ENCODE measurements at places on chromosomes 16 and 17.

- DNase-seq = no peak
Observed at GRCh38 chr16:29951625-29952365, 10.1 kb upstream of the TMEM219 start.

DNA sequence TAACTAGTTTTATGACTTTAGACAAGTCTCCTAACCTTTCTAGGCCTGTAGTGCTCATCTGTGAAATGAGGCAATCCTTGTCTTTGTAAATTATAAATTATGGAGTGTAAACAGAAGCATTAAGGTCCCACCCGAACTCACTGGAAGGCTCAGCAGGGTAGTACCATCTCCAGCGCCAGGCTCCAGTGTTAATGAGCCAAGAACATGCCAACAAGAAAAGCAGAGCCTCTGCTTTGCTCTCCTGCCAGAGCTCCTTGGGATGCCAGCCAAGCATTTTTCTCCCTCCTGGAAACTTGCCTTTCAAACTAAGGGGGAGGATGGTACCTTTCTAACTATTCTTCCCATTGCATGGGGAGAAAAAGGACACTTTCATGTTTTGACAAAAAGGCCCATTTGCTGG is 14.9 kb downstream of the LIMD2 start:
- no peak for DNase-seq

GRCh38 chr17:50689251-50689650 is 18.5 kb downstream of the ANKRD40 start:
- no peak for DNase-seq

DNA sequence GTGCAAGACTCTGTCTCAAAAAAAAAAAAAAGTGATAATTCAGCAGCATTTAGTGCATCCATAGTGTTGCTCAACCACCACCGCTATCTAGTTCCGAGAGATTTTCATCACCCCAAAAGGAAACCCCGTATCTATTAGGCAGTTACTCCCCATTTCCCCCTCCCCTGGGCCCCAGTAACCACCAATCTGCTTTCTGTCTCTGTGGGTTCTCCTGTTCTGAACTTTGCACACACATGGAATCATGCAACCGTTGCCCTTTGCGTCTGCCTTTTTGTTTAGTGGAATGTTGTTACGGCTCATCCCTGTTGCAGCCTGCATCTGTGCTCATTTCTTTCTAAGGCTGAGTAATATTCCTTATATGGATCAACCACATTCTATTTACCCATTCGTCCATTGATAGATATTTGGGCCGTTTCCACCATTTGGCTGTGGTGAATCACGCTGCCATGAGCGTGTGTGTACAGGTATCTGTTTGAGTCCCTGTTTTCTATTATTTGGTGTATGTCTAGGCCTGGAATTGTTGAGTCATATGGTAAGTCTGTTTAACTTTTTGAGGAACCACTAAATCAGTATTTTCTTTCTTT is 8.7 kb upstream of the SYNGR2 start:
- DNase-seq = no peak

DNA sequence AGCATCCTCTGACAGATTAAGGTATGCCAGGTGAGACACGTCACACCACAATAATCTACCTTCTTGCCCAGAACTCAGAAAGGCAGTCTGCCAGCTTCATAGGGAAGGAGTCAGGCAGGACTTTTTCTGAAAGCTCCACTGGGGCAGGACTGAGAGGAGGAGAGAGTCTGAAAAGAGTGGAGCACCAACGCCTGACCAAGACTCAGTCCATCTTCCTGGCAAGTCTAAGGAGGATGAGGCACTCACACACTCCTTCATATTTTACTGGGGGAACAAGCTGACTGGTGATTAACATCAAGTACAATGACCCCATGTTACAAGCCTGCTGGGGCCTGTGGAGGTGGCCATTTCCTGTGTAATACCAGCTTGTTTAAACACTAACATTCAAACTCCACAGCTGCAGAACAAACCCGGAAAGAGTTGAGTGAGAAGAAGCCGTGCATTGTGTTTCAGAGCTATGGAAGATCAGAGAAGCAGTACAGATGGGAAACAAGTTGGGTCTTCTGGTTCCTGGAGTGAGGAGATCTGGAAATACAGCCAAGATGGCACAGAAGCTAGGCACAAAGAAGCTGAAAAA is 122.4 kb downstream of the HIC1 start:
- no peak for DNase-seq

DNA sequence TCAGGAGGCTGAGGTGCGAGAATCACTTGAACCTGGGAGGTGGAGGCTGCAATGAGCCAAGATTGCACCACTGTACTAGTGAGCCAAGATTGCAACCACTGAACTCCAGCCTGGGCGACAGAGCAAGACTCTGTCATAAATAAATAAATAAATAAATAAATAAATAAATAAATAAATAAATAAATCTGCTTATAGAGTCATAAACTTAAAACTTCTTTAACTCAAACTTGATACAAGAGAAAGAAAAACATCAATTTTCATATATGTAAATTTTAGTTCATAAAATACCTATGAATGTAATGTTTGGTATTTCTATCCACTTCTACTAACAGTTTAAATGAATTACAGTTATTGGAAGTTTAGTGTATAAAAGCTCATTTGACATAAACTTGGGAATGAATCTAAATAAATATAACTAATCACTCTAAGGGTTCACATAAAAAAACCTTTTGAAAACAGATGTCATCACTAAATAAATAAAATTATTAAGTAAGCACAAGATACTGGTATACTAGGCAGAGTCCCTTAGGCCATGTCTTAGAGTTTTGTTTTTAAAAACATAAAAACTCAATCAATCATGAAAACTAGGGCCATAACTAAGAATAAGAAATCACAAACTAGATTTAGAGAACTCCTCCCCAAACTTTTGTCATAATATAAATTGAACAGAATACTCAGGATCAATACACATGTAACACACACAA is 54.1 kb downstream of the SMURF2 start:
- DNase-seq = no peak

- no peak for DNase-seq
Observed at GRCh38 chr17:28748852-28749515, 5.2 kb downstream of the TRAF4 start.

GRCh38 chr17:65876985-65877384 is 314.9 kb downstream of the CEP112 start:
- no peak for DNase-seq

GRCh38 chr17:64661976-64662773 is at the start of gene SMURF2:
Gene SMURF2, minus strand, starts transcription at chr17:64662307. Its CDS starts 427 bp downstream, at chr17:64661880.
- DNase-seq = peak; percentile 74

GRCh38 chr16:48497932-48498768 is 111.8 kb downstream of the N4BP1 start:
- no peak for DNase-seq

GRCh38 chr17:38439436-38439835 is 11.2 kb downstream of the ARHGAP23 start:
- DNase-seq = no peak

- no peak for DNase-seq
Observed at GRCh38 chr16:2902337-2903130, 9.2 kb upstream of the FLYWCH1 start.

- no peak for DNase-seq
Observed at GRCh38 chr17:40557531-40558299, 7.6 kb downstream of the CCR7 start.

DNA sequence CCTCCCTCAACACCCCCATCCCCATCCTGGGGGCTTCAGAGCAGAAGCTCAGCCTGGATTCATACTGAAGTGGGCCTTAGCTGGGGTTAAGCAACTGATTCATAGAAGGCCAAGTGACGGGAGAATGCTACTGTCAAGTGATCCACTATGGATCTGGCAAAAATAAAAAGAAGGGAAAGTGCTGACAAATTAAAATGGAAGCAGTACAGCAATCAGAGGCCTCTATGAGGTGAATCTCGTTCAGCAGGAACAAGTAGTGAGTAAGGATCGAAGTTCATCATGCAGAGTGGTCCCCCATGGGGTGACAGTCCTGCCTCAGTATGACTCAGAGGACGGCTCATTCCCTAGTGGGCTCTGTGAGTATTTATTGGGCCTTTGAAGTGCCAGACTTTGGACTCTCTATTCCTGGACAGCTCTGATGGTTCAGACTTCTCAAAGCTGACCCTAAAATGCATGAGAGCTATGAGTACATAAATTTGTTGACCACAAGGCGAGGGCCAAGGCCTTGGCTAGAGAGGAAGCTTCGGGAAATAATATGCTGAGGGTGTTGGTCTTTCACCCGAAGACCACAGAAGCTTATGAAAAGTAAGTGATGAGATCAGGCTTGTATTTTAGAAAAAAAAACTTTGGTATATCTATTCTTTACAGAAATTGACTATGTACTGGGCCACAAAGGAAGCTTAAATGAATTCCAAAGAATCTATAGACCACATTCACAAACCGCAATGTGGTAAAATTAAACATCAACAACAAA is 5.3 kb upstream of the NSMCE1 start:
- no peak for DNase-seq

DNA sequence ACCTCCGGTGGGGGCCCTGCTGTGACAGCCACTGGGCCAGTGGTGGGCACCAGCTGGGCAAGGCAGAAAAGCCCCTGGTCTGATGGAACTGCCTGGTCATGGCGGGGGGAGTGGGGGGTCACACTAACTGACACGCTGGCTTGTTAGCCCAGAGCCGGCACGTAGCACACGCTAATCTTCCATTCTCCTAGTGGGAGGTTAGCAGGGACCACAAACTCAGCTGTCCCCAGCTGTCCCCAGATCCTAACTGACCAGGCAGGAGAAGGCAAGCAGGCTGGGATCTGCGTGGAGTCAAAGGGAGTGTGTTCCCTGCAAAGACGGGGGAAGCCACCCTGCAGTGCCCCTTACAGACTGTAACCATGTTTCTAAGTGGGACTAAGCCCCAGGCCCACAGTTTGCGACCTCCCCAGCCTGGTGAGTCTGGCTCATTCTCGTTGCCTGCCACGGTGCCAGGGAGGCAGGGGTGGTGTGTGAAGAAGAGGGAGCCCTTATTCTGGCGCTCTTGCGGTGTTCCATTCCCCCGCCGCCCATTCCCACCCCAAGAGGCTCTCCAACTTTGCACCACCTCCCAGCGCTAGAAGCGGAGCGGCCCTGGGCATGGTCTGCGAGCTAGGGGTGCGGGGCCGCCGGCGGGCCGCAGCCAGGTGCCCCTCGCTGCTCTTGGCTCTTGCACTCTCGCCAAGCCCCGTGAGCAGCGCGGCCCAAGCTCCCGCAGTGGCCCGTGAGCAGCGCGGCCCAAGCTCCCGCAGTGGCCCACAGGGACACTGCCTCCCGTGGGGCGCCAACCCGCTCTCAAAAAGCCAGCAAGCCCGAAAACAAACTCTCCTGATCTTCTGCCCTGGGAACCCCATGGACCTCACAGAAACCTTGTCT is 12.1 kb upstream of the ZNF423 start:
- DNase-seq = no peak

- no peak for DNase-seq
Observed at GRCh38 chr16:58471209-58471975, 28.6 kb upstream of the NDRG4 start.

- no peak for DNase-seq
Observed at GRCh38 chr17:20109076-20109475, 99.9 kb downstream of the SPECC1 start.

- DNase-seq = no peak
Observed at GRCh38 chr16:69411064-69411985, 13.1 kb upstream of the CYB5B start.

DNA sequence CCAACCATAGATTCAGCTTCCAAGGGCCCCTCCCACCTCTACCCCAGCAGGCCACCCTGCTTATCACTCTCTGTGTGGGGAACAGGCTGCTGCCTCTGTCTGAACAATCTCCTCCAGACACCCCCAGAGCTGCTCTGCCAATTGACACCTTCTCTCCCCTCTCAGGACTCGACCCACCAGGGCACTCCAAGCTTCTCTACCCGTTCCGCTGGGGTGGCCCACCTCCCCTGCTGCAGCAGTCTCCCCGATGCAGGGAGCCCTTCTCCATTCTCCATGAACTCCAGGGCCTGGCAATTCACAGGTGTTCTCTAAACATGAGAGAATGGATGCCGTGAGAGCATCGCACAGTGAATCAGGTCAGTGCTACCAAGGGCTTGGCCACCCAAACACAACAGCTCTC is 28.3 kb upstream of the FAAP100 start:
- no peak for DNase-seq

- no peak for DNase-seq
Observed at GRCh38 chr17:901191-901950, 78.2 kb downstream of the NXN start.

- no peak for DNase-seq
Observed at GRCh38 chr16:10355589-10355988, 30.3 kb upstream of the ATF7IP2 start.

DNA sequence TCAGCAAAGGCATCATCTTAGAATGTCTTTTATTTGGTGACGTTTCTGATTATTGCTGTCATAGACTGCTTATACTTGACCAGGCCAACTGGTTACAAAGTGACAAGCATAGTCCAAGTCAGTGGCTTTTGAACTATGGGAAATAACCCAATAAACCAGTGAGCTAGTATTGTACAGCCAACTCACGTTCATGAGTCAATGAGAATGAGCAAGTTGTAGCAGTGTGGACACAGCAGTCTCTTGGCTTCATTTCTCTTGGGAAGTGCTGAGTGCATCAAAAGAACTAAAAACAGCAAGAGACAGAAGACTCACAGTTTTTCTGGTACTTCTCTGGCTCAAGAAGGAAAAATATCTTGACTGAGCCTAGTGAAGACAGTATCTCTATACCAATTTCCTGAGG is 36.9 kb upstream of the CRISPLD2 start:
- DNase-seq = no peak

GRCh38 chr17:1026599-1026975 is 29.7 kb downstream of the TIMM22 start:
- DNase-seq = no peak

- peak; percentile 50 for DNase-seq
Observed at GRCh38 chr17:64599187-64599676, 62.9 kb downstream of the SMURF2 start.

- DNase-seq = no peak
Observed at GRCh38 chr16:65386672-65387071, 264.8 kb upstream of the CDH11 start.

DNA sequence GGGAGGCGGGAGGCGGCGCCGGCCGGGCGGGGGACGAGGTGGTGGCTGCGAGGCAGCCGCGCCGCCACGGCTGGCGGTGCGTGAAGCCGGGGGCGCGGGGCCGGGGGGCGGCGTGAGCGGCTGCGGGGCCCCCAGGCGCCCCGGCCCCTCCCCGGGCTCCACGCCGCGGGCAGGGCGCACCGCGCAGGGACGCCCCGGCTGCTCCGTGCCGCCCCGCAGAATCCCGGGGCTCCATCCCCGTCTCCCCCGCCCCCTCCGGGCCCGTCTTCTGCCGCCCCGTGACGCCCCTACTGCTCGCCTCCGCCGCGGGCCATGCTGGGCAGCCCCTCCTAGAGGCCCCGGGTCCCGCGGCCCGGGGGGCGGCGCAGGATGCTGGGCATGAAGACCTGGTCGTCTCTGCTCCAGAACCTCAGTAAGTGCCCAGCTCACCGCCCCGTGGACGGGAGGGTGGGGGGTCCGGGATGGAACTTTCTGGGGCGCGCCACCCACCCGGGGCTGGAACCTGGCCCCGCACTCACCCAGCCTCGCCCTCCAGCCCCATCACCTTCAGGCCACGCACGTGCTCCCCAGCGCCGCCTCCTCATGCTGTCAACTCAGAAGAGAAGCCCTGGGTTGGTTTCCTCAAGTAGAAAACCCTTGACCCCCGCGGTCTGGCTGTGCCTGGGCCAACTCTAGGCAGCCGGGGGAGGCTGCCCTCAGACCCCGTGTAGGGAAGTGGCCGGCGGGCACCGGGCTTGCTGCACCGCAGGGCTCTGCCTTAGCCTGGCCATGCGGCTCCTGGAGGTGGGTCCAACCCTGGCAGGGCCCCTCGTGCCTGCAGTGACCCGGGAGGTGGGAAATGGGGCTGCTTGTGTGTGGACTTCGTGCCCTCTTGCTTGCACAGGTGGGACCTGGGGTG is 150.2 kb upstream of the GSE1 start:
- no peak for DNase-seq
